ENCODE measurements at places on chromosomes 2 and 18.

DNA sequence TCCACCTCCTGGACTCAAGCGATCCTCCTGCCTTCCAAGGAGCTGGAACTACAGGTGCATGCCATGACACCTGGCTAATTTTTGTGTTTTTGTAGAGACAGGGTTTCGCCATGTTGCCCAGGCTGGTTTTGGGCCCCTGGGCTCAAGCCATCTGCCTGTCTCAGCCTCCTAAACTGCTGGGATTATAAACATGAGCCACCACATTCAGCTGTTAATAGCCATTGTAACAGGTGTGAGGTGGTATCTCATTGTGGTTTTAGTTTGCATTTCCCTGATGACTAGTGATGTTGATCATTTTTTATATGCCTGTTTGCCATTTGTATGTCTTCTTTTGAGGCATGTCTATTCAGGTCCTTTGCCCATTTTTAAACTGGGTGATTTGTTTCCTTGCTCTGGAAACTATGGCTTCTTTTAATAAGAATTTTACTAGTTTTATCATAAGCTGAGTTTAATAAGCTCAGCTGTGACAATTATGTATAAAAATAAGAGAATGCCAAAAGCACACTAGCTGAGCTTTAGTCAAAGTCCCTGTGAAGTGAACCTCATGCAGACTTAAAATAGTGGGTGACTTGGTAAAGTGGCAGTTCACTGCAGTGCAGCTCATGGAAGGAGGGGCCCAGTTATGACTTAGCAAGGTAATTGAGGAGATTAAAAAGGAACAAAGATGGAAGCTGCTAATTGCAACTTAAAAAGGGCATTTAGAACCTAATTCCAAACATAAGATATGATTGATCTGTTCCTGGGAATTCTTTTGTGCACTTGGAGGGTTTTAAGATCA is 465.1 kb downstream of the TGIF1 start:
- DNase-seq: no peak

DNA sequence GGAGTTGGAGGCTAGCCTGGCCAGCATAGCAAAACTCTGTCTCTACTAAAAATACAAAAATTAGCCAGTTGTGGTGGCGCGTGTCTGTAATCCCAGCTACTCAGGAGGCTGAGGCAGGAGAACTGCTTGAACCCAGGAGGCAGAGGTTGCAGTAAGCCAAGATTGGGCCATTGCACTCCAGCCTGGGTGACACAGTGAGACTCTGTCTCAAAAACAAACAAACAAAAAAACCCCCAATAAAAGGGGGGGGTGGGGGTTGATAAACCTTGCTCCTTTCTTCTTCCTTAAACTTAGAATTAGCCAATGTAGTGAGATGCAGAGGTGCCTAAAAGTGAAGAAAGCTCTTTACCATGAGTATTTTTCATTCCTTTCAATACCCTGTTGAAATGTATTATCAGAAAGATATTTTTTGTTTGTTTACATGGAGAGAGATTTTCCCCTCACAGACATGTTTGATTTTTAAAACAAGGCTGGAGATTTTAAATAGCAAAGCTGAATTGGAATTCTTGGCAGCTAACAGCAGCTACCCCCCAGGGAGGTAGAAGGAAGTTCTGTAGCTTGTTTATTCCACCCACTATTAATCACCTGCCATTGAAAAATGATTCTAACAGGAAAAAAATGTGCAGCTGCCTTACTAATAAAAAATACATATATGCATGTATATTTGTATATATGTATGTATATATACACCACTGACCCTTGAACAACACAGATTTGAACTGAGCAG is 48.6 kb downstream of the GYPC start:
- no peak for DNase-seq

DNA sequence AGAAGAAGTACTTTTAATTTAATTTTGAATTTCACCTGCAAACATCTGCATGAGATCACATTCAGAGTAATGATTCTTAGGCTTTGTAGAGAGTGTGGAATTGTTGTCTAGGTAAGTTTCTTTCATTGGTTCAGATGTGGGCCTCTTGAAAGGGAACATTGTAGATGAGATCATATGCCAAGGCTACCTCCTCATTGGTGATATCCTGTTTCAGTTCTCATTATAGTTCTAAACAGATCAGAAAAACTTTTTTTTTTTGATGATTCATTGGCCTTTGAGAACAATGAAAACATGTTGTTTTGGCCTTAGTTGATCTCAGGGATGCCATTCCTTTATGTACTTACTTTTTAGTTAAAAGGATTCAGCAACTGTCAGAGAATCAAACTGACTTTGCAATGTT is 44.5 kb downstream of the EML6 start:
- DNase-seq: no peak

DNA sequence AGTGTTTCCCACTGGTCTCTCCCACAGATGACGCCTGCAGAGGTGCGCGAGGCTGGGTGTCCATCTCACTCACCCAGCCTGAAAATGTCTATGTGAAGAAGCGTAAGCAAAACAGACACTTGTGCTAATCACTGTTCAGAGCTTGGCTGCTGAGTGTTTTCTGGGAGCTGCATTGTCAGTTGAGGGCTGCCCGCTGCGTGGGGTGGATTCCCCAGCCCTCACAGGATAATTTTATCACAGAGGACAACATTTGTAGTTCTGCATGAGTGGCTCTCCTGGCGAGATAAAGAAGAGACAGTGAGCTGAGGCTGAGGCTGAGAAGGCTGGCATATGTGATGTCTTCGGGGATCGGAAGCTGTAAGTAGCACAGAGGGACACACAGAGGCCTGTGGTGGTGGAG is 16.2 kb upstream of the CAPN13 start:
- peak; percentile 21 for DNase-seq

- no peak for DNase-seq
These were observed 80.1 kb downstream of the PLA2R1 start for GRCh38 chr2:159982270-159982669.

GRCh38 chr18:77145364-77145901 is 12.8 kb upstream of the MBP start:
- no peak for DNase-seq

GRCh38 chr2:218259099-218259961 is 1.5 kb upstream of the GPBAR1 start:
- DNase-seq: peak; percentile 2

- DNase-seq: no peak
These were observed 5.1 kb upstream of the GAL3ST2 start for GRCh38 chr2:241771286-241772062.

GRCh38 chr2:44533508-44533907 is 171.8 kb downstream of the CAMKMT start:
- DNase-seq: no peak

GRCh38 chr2:191145769-191146471 is 4.9 kb downstream of the STAT4 start:
- no peak for DNase-seq

- DNase-seq: no peak
These were observed 27.0 kb downstream of the TMEM182 start for GRCh38 chr2:102788885-102789260.

DNA sequence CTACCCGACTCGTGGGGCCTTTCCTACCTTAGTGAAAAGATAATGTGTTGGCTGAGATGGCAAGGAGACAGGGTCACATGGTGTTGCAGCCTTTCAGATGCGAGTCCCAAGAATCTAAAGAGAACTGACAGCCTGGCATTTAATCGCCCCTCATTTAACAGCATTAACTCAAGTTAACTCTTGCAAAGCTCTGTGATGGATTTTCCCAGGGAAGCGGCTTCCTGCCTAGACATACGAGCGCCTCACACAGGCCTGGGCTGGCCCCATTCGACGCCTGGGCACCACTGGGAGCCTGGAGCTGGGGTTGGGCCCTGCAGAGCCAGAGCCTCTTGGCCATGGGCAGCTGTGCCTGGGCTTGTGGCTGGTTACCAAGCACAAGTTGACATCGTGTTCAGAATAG is 140.8 kb downstream of the SEPTIN10 start:
- DNase-seq: no peak

DNA sequence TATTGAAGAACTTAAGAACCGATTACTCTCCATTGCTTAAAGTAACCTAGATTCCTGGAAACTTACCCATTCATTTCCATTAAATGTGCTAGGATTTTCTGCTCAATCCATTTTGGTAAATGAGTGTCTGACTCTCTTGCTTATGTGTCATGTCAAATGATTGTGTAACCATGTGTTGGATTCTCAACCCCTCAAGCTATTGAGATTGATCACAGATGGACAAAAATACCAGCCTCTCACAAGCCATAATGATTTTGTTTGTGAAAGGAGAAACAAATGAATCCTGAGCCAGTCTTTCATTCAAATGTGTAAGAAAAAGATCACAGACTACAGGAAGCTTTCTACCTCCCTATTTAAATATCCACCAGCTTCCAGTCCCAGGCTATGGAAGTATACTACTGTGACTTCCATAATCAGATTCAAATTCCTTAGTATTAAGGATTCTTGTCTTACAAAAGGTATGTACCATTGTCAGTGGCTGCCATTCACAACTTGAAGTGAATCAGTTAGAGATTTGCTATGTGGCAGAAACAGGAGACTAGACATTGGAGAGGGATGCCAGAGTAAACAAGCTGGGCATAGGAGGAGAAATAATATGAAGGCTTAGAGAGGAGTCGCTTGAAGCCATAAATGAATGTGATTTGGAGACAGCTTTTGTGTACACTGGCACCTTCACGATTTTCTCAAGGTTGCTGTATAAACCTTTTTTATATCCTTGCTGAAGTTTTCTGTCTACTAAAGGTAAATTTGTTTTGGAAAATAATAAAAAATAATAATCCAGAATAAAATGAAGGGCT is 498.5 kb upstream of the SETBP1 start:
- DNase-seq: no peak

DNA sequence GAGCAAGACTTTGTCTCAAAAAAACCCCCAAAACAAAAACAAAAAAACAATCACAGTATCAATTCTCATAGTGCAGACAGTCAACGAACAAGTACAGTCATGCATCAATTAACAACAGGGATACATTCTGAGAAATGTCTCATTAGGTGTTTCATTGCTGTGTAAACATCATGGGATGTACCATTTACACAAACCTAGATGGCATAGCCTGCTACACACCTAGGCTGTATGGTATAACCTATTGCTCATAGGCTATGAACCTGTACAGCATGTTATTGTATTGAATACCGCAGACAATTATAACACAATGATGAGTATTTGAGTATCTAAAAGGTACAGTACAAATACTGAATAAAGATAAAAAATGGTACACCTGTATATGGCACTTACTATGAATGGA is 67.8 kb upstream of the LMAN1 start:
- no peak for DNase-seq

GRCh38 chr18:55290898-55291297 is 297.1 kb downstream of the TCF4 start:
- no peak for DNase-seq

GRCh38 chr2:204051476-204051875 is 114.9 kb downstream of the ICOS start:
- no peak for DNase-seq

DNA sequence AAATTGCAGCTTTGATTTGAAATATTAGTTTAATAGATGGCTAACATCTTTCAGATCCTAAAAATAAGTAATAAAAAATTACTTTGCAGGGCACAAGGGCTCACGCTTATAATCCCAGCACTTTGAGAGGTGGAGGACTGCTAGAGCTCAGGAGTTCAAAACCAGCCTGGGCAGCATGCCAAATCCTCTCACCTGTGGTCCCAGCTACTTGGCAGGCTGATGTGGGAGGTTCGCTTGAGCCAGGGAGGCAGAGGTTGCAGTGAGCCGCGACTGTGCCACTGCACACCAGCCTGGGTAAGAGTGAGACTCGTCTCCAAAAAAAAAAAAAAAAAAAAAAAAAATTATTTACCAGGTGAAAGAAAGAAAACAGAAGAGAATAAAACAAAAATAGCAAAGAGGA is 449.8 kb downstream of the NRXN1 start:
- DNase-seq: peak; percentile 64

- no peak for DNase-seq
These were observed 338.6 kb downstream of the DCC start for GRCh38 chr18:52678551-52678950.

GRCh38 chr18:77373730-77374445 is 124.2 kb downstream of the GALR1 start:
- no peak for DNase-seq

DNA sequence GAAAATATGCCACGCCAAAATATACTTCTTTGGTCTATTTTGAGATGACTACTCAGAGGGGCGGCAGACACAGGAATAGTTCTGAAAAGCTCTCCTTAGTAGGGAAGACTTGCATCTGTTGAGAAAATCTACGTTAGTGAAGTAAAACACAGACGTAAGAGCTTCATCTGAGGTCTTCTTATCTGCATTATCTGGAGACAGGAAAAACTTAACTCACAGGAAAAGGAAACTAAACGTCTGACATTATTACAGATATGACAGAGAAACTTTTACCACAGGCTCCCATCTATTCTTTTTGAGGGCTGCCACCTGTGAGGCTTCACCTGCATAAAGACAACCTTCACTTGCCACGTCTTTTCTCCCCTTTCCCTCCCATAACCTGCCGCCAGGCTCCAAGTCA is 1295.7 kb downstream of the LRP1B start:
- DNase-seq: no peak

DNA sequence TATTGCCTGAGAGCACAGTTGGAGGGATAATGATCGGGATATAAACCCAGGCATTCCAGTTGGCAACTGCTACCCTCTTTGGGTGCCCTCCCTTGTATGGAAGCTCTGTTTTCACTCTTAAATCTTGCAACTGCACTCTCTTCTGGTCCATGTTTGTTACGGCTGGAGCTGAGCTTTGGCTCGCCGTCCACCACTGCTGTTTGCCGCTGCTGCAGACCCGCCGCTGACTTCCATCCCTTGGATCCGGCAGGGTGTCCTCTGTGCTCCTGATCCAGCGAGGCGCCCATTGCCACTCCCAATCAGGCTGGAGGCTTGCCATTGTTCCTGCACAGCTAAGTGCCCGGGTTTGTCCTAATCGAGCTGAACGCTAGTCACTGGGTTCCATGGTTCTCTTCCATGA is 60.7 kb downstream of the HAUS1 start:
- DNase-seq: no peak

DNA sequence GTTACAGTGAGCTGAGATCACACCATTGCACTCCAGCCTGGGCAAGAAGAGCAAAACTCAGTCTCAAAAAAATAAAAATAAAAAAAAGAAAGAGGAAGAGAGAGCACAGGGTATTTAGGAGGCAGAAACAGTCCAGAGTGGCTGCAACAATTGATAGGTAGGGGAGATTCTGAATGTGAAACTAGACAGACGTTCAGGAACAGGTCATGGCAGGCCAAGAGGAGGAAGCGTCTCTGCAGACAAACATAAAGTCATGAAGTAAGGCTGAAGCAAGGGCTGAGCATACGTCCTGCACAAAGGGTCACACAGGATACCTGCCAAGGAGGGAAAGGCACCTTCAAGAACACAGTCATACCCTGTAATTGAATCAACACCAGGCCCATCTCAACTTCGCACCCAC is 64.1 kb upstream of the ZNF532 start:
- no peak for DNase-seq

DNA sequence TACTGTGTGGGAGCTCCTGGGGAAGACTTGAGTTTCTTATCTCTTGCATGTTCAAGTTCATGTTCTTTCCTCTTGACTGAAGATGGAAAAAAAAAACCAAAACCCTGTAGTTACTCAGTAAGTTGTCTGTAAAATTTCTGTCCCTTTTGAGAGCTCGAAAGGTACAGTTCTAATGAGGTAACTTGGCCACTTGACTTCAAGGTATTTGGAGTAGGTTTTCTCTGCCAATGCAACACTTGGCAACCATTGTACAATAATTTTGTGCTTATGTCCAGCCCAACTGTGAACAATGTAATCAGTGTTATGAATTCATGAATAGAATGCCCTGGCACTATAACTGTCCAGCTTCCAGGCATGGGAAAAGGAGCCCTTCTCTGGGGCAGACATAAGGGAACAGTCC is 111.0 kb downstream of the LIPG start:
- no peak for DNase-seq

GRCh38 chr2:174752403-174753037 is 11.8 kb downstream of the CHRNA1 start:
- no peak for DNase-seq

GRCh38 chr18:58488041-58488440 is 140.8 kb downstream of the ALPK2 start:
- no peak for DNase-seq
